G401 (cell line): ENCODE measurements at places on chromosomes 4 and X.

DNA sequence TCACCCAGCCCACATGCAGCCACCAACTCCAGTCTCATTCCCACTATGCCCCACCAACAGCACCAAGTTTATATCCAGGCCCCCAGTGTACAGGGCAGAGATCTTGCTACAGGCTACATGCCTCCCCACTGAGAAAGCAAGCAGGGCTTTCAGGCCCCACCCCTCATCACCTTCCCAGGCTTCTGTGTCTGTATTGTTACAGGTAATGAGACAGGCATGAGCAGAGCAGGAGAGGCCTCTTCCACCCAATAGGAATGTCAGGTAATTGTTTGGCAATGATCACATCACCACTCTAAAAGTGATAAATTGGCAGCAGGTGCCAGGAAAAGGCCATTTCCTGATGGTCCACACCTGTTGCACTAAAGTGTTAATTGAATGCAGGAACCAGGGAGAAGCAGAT lies 102.5 kb downstream of the ZNF518B start:
- DNase-seq: no peak

DNA sequence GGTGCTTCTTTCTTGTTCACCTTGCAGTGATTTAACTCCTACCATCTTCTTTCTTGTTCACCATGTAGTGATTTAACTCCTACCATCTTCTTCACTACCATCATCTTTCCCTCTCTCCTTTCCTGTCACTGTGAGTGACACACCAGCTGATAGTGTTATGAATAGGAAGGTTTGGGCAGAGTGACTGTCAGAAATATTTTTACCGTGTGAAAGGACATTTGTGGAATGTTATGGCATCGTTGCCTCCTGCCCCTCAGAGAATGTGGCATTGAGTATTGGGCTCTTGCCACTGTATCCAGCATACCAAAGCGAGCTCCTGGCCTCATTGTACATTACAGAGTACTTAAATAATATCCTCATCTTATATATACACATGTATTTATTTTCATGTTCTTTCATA lies 90.8 kb upstream of the AMOT start:
- no peak for DNase-seq

DNA sequence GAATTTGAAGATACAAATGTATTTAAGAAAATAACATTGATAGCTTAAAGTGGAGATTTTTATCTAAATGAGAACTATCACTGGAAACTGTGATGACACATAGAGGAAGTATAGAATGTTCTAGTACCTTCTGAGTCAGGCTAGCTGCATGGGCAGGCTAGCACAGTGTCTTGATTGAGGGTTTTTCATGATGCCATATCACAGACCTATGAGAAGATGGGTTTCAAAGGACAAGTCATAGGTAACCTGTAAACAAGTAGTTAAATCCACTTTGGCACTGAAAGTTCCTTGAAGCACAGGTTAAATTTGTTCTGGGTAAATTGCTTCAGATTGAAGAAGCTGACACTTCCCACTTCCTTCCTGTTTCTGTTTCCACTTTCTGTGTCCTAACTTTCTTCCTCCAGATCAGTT lies 48.2 kb upstream of the CDKN2AIP start:
- no peak for DNase-seq

- DNase-seq: no peak
Observed at GRCh38 chr4:56879996-56880395, 27.7 kb upstream of the REST start.

DNA sequence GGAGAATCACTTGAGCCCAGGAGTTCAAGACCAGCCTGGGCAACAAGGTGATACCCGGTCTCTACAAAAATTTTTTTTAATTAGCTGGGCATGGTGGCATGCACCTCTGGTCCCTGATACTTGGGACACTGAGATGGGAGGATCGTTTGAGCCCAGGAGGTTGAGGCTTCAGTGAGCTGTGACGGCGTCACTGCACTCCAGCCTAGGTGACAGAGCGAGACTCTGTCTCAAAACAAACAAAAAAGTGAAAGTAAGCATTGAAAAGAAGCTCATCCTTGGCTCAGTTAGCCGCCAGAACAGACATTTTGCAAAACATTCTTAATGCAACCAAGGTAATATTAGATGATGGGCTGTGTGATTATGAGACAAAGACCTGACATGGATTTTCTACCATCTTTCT lies 223.3 kb upstream of the VCX3A start:
- DNase-seq: no peak

DNA sequence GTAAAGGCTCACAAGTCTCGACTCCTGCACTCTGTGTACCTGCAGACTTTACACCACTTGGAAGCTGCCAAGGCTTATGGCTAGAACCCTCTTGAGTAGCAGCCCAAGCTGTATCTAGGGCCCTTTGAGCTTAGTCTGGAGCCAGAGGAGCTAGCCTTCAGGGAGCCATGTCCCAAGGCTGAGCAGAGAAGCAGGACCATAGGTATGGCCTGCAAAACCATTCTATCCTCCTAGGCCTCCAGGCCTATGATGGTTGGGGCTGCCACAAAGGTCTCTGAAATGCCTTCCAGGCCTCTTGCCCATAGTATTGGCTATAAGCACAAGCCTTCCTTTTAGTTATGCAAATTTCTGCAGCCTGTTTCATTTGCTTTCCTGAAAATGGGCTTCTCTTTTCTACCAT lies 380.7 kb upstream of the CPXCR1 start:
- DNase-seq: no peak

DNA sequence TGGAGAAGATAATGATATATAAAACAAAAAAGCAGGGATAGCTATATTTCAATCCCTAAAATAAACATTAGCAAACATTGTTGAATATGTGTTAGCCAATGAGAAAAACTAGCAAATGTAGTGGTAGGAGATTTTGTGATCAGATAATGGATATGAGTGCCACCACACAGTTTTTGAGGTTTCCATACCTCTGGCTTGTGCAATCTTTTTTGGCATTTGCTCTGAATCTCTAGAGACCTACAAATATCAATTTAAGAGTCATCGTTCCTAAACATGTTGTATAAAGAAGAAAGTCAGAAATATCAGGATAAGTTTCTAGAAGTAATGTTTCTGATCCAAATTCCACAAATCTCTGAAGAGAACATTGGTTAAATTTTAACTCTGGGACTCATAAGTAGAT lies 308.7 kb downstream of the PDGFC start:
- DNase-seq: no peak

- no peak for DNase-seq
Observed at GRCh38 chr4:185536411-185536709, 1.1 kb upstream of the PDLIM3 start.

DNA sequence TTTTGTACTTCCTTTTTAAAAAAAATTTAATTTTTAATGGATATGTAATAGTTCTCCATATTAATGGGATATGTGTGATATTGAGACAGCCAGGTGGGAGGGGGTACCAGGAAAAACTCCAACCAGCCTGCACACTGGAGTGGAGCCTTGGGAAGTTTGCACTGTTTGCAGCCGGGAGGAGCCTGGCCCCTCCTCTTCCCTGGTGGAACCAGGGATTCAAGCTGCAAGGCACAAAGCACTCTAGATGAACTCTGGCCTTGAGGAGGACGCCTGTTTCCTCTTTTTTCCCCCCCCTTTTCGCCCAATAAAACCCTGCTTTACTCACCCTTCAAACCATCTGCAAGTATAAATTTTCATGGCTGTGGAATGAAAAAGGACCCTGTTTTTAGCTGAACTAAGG lies 48.2 kb upstream of the GC start:
- no peak for DNase-seq

DNA sequence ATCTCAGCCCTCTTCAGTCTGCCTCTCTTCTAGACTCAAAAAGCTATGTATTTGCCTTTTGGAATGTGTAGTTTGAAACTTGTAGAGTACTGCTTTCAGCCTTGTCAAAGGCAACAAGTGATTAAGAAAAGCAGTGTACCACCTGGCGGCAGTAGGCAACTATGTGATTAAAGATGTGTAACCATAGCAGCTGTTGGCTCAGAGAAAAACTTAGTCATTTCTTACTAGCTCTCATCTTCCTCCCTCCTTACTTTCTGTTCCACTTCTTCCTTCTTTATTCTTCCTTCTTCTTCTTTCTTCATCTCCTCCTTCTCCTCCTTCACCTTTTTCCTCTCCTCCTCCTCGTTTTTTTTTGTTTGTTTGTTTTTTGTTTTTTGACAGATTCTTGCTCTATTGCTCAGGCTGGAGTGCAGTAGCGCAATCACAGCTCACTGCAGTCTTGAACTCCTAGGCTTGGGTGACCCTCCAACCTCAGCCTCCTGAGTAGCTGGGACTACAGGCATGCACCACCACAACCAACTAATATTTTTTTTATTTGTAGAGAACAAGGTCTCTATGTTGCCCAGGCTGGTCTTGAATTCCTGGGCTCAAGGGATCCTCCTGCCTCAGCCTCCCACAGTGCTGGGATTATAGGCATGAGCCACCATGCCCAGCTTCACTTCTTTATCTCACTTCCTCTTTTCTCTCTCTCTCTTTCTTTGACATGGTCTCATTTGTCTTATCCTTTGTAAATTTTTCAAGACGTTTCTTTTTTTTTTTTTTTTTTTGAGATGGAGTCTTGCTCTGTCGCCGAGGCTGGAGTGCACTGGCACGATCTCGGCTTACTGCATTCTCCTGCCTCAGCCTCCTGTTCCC lies 32.6 kb downstream of the ABHD18 start:
- no peak for DNase-seq

DNA sequence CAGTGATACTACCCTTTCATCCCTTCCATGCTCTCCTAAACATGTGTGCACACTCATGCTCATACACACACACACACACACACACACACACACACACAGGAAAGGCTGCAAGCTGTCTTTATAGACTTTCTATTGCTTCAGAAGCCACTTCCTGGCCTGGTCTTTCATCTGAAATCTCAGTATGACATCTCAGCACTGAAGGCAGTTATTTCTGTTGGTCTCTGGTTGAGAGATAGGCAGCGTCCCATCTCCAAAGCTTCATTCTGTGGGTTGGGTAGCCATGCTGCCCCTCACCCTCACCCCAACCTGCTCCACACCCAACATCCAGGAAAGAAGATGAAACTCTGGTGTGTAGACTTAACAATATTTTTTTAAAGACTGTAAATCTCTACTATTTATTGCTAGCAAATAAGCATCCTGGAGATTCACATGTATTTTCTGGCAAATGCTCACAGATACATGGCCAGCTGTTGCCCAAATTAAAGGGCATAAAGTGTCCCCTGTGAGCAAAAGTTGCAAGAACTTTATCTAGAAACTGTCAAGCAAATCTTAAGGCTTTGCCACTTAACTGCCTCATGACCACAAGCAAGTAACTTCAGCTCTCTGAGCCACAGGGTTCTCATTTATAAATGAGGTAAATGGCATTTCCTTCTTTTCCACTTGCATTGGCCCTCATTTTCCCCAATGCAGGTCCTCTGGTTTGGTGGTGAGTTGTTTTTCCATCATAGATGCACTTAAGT lies 189.8 kb upstream of the AFF2 start:
- no peak for DNase-seq

DNA sequence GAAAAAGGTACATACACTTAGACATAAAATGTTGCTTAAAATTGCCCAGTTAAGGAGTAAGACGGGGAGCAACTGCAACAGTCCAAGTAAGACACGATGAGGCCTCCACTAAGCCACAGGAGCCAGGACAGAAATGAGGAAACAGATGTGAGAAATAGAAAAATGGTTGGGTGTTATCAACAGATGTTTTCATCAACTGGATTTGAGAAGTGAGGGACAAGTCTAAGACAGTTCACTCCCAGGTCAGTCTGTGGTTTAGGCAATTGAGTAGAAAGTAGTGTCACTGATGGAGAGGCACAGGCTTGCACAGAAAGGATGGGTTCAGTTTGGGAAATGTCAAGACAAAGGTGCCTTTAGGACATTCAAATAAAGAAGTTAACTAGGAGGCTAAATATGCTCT lies 23.5 kb upstream of the PHF8 start:
- DNase-seq: no peak

GRCh38 chrX:139640259-139640658 lies 67.7 kb downstream of the MCF2 start:
- DNase-seq: peak; percentile 16

DNA sequence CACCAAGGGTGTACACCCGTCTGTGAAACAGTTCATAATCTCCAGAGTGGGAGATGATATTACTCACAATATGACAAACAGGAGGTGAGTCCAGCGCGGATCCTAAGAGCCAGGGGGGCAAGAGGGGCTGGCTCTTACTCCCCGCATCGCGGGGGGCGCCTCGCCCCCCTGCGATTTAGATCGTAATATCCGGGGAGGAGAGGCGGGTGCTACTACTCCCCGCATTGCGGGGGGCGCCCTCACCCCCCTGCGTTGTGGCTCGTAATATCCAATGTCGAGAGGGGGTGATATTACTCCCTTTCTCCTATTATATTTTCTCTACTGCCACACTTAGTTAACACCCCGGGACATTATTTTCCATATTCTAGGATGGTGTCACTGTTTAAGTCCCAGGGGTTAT lies 131.9 kb downstream of the ADRA2C start:
- no peak for DNase-seq

DNA sequence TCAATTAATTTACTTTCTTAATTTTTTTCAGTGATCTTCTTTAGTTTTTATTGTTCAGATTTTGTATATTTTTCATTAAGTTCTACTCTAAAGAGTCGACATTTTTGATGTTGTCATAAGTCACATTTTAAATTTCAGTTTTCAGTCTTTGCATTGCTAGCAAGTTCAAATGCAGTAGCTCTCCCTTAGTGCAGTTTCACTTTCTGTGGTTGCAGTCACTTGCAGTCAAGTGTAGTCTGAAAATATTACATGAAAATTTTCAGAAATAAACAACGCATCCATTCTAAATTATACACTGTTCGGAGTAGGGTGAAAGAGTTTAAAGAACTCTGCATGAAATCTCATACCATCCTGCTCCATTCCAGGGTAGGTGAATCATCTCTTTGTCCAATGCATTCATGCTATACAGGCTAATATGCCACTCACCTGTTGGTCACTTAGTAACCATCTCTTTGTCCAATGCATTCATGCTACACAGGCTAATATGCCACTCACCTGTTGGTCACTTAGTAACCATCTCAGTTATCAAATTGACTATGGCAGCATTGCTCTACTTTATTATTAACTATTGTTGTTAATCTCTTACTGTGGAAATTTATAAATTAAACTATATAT lies 356.9 kb downstream of the STPG2 start:
- no peak for DNase-seq
